Activated naive CD8-positive, alpha-beta T cell treated with anti-CD3 and anti-CD28 coated beads for 36 hours (primary cell): ENCODE measurements at places on chromosomes 1 and 21.
A peak's percentile ranks its signal among the peaks of the same experiment; 100 is the strongest.

DNA sequence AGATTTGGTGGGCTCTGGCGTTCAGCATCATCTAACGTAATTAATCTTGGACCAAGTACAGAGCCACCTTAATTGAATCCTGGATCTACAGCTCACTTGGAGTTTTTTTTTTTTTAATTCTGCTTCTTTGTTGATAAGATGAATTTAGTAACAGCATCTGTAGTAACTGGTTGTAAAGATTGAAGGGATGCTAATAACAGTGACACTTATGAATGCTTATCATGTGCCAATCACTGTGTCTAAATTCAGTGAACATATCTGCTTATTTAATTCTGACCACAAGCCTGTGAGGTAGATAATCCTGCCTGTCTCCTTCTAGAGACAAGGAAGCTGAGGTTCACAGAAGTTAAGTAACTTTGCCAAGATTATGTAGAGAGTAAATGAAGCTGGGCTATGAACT, 408.0 kb downstream of the RWDD3 start:
- DNase-seq: no peak

- no peak for DNase-seq
These were observed 60.1 kb upstream of the TARBP1 start for GRCh38 chr1:234538930-234539649.

DNA sequence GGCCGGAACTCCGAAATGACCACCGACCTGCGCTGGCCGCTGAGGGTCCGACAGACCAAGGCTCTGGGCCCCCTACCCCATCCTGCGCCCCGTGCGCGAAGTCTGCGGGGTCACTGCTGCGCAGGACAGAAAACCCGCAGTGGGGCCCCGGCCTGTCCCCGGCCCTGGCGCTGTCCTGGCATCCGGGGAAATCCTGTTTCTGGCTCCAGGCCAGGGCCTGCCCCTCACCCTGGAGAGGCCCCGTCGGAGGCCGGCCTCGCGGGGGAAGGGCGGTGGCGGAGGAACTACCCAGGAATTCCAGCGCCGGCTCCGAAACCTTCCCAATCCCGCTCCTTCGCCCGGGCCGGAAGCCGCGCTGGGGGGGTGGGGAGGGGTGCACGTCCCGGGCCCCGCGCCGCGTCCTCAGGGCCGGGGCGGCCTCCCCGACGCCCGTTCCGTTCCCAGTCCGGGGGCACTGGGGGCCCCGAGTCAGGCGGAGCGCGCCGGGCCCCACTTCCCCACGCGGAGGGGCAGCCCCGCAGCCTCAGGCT, 77.0 kb downstream of the MORN1 start:
- no peak for DNase-seq

DNA sequence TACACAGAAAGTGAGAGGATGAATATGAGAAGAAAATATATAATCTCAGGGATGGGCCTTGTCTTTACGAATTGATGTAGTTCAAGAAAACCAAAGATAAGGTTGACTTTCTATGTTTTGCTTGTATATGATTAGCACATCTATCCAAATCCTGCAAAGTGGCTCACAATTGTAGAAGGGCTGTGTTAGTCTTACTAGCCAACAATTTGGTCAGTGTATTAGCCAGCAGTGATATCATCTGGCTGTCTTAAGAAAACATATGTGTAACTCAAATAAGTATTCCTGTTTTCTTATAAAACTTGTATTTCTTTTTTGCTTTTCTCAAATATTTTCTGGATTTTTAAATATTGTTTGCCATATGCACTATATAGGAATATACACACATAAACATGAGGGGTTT, 5.5 kb downstream of the SDCCAG8 start:
- DNase-seq: no peak

DNA sequence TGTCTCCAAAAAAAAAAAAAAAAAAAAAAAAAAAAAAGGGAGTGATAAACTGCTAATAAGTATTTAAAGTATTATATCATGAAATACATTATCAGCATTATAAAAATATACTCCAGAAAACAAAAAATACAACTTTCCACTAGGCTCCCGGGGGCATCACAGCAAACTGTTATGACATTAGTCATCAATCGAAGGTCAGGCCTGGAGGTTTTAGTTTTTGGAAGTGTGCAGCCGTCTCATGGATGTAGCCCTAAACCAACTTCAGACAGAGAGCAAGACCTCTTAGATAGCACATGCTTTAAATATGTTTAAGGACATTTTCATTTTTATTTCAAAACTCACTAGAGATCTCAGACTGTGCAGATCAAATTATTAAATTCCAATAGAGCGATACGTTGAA, 106.3 kb downstream of the RERE start:
- no peak for DNase-seq

GRCh38 chr1:115865704-115866380, 24.9 kb upstream of the NHLH2 start:
- DNase-seq: no peak

- no peak for DNase-seq
These were observed 60.4 kb upstream of the IFNAR2 start for GRCh38 chr21:33169359-33169758.

DNA sequence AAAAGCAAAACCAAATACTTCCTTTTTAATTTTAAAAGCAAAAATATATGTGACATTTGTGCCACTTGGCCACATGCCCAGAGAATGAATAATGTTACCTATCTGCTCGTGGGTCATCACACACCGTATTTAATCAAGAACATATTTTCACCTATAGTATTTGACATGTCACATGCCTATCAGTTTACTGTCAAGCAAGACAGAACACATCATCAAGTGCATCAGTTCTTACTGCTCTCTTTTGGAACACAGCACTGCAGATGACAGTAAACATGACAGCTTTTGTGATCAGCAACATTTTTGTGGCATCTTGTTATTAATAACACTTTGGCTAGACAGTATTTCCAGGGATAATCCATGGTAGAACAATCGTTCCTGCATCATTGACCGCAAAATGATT, 134.4 kb downstream of the LRRC7 start:
- no peak for DNase-seq

GRCh38 chr1:115262886-115263285, 75.2 kb downstream of the NGF start:
- DNase-seq: no peak

DNA sequence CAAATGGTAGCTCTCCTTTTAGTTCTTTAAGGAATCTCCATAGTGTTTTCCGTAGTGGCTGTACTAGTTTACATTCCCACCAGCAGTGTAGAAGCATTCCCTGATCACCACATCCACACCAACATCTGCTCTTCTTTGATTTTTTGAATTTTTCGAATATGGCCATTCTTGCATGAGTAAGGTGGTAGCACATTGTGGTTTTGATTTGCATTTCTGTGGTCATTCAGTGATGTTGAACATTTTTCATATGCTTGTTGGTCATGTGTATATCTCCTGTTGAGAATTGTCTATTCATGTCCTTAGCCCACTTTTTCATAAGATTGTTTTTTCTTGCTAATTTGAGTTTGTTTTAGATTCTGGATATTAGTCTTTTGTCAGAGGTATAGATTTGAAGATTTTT, 84.6 kb upstream of the B3GALT2 start:
- DNase-seq: no peak

- DNase-seq: no peak
These were observed at the start of gene OR2W3 for GRCh38 chr1:247895163-247895637. Gene OR2W3, plus strand, starts transcription at chr1:247895587. Its CDS starts 0 bp downstream, at chr1:247895587.

- DNase-seq: peak; percentile 38
These were observed 10.2 kb downstream of the USP24 start for GRCh38 chr1:55204997-55205396.

DNA sequence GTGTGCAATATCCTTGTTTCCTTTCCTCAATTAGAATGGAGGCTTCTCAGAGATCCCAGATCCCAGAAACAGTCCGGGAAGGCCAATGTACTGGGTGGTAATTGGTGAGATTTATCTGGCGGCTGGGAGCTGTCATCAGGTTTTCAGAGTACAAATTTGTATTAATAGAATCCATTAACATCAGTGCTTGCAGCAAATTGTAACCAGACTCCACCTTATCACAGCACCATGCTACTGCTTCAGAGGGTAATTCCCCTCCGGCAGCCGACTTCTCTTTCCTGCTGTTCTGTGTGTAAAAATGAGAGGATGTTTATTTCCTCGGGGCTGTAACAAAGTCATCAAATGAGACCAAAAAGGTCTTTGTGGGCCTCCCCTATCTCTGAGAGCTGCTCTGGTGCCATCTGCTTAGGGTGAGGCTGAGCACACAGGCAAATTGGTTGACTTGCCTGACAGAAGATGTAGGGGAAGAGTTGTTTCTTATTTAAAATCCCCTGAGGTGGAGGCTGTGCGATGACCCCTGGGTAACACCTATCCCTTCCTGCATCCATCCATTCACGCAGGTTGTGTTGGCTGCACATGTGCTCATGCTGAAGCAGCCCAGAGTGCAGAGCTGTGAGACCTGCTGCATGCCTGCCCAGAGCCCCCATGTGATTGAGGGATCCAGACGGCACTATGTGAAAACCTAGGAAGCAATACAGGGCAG, 19.2 kb downstream of the NFASC start:
- DNase-seq: no peak

- DNase-seq: no peak
These were observed 497.8 kb downstream of the TTLL7 start for GRCh38 chr1:83500987-83501591.

- no peak for DNase-seq
These were observed 86.1 kb downstream of the BACH1 start for GRCh38 chr21:29384683-29385359.

DNA sequence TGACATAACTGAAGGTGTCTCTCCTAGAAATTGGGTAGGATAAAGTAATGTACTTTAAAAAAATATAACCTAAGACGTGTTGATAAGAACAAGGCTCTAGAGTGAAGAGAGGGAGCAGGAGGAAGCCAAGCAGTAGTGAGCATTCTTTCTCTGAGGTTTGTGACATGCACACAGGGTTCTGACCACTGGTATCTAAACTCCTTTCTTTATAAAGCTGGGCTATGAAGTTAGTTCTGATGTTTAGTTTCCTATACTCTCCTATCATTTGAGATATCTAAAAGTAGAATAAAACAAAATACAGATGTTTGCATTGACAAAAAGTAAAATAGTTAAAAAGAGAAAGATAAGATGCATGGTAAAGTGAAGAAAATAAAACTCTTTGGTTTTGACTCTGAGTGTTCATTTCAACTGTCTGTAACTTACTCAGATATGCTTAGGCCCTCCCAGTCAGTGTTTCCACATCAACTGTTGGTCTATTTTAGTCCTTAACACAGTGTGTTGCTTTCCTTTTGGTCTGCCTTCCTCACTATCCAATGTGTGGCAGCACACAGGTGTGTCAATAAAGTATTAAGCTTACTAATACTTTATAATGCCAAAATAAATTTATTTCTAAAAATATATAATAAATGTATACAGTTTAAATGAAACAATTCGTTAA, 543.5 kb downstream of the PTPRC start:
- no peak for DNase-seq

DNA sequence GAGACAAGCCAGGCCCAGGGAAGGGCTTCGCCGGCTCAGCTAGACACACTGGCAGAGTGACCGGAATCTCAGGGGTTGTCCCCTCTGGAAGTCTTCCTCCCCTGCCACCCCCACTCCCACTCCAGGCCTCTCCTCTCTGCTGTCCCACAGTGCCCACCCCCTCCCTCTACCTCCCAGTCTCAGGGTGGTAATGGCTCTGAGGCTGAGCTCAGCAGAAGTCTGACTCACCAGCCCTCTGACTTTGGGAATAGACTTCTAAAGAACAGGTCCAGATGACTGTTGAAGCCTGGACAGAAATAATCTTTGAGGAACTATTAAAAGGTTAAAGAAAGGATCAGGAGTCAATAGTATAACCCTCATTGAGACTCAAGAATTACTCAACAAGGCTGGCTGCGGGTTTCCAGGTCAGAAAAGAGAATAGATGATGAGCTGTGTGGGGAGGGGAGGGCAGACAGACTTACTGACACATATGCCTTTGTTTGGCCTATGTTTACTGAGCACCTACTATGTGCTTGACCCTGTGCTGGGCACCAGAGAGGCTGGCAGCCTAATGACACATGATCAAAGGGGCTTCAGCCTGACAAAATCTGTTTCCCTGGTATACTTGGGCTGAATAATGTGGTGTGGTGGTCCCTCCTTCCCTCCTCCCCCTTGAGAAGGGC, 8.2 kb downstream of the HCRTR1 start:
- no peak for DNase-seq

GRCh38 chr1:186531561-186532165, 70.7 kb upstream of the PDC start:
- DNase-seq: no peak

DNA sequence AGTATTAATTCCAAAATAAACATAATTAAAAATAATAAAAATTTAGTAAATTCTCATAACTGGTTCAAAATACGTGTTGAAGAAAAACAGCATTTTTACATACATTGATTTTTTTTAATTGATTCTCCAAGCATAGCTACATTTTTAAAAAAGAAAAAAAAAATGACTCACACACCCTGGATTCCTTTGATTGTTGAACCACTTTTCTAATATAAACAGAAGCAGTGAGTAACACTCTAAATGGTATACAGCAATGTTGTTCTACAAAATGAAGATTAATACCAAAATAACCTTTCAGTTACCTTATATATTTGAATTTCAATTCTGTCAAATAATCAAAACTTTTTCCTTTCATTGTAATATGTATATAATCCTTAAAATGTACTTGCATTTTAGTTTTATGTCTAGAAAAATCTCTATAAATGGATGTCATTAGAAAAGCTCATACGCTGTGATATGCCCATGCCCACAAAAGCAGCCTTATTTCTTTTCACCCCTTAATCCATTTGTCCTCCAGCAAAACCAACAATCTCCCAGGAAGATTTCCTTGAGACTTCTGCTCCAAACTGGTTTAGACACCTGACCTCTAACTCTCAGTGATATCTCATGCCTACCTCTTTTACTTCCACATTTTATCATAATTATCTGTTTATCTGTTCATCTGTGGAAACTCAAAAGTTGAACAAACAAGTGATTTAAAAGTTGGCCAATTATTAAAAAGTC, 246.4 kb upstream of the NR5A2 start:
- DNase-seq: no peak

DNA sequence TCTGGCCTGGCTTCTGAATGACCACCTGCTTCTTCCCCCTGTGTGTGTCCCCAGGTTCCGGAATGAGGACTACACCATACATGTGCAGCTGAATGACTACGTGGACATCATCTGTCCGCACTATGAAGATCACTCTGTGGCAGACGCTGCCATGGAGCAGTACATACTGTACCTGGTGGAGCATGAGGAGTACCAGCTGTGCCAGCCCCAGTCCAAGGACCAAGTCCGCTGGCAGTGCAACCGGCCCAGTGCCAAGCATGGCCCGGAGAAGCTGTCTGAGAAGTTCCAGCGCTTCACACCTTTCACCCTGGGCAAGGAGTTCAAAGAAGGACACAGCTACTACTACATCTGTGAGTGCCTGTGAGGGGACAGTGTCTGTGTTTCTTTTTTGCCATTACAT, 3.6 kb downstream of the EFNA1 start:
- no peak for DNase-seq

- DNase-seq: no peak
These were observed 10.3 kb upstream of the FAM20B start for GRCh38 chr1:179015396-179015795.

DNA sequence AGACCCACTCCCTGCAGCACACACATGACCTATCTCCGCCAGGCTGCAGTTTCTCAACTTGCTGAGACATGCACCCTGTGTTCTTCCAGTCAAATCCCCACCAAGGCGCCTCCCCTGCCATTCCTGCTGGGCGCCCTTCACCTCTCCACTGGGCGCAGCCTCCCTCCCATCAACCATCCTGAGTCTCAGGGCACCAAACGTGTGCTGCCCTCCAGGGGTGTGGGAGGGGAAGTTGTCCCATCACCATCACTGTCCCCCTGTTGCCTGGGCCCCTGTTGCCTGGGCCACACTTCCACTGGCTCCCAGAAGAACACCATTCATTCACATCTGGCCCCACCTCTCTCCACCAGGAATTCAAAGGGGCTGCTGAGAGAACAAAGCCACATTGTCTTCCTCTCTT, 44.9 kb upstream of the EFHD2 start:
- DNase-seq: no peak
